ENCODE measurements at places on chromosomes 3 and 15.
A peak's percentile ranks its signal among the peaks of the same experiment; 100 is the strongest.

GRCh38 chr3:44554626-44555592 lies at the start of gene ZKSCAN7:
Gene ZKSCAN7 (plus strand): TSS chr3:44555193. CDS start chr3:44557048, 1,855 bp downstream.
- DNase-seq, result peak; percentile 9

DNA sequence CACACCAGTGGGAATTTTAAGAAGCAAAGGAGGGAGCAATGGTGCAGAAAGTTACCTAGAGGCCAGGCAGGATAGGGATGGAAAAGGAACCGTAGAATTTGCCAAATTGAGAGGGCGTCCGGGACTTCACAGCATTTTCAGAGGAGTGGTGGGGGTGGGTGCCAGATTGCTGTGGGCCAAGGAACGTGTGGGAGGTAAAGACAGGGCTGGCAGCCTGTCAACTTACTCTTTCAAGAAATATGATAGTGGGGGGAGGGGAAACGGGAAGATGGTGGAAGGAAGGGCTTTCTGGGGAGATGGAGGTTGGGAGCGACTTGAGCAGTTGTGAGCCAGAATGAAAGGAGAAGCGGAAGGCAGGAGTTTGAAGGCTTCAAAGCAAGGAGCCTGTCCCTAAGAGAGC lies 1.4 kb upstream of the SLC6A11 start:
- no peak for DNase-seq

DNA sequence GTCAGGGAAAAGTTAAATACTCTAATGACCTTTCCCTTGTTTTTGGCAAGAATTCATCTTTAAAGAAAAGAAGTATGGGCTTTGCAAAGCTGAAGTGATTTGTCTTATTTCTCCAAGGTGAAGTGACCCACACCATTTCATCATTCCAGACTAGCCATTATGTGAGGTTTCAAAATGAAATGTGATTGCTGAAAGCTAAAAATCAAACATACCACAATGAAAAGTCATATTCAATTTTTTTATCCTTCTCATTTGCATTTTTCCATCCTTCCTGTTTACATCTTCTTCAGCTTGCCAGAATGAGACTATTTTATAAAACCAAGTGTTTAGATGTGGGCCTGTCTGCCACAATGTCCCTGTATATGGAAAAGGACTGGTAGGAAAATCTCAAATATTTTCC lies 142.3 kb upstream of the STRIT1 start:
- no peak for DNase-seq

DNA sequence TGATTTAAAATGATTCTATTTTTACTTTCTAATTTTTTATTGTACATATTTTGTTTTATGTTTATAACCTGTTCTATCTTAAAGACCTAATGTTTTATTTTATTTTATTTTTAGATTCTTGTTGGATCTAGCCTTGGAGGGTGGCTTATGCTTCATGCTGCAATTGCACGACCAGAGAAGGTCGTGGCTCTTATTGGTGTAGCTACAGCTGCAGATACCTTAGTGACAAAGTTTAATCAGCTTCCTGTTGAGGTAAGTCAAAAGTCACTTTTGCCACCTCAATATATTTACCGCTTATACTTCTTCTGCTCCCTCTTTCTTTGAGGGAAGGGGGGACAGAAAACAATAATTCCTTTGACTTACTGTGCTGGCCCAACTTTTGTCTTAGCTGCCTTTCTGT lies 8.0 kb downstream of the ABHD10 start:
- no peak for DNase-seq

DNA sequence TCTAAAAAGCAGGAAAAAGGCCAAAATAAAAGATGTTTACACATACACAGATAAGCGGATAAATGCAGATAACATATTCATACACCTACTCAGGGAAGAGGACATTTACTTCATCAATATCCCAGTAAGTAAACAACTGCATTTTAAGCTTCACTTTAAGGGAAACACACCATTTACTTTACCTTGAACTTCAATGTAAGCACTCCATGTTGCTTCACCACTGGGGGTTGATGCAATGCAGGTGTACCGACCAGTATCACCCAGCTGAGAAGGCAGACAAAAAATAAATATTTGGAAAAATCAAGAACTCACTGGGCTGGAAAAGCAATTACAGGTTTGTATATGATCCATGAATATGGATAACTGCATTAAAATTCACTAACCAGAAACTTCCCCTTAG lies 1099.5 kb downstream of the ROBO1 start:
- no peak for DNase-seq

GRCh38 chr15:88048755-88049154 lies 207.8 kb downstream of the NTRK3 start:
- no peak for DNase-seq

DNA sequence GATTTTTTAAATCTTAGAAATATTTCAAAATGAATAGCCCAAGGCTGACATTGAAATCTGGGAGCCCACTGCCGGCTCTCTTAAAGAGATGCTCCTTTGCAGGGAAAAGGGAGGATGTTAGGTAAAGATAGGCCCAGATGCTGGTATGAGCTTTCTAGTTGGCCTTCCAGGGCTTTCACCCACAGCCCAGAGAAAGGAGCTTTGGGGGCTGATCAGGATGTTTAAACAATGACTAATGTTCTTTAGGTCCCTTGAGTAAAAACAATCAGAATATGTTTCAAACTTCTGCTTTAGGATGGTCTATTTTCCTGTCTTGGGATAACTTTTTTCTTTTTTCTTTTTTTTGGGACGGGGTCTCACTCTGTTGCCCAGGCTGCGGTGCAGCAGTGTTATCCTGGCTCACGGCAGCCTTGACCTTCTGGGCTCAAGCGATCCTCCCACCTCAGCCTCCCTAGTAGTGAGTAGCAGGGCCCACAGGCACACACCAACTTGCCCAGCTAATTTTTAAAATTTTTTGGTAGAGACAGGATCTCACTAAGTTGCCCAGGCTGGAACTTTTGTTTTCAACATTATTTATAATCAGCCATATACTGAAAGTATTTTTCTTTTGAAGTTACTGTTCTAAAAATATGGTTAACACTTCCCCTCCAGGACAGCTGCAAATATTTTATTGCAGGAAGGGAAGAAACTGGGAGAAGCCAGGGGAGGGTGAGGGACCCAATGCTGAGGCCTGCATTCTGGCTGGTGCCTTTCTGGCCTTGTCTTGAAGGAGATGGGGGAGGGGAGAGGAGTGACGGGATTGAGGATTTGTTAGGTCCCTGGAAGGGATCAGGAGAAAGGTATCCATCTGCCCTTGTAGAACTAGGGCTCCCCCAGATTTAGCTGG lies 70.1 kb downstream of the TRAK1 start:
- DNase-seq, result no peak

- DNase-seq, result no peak
Observed at GRCh38 chr15:93748710-93749109, 482.7 kb upstream of the MCTP2 start.

DNA sequence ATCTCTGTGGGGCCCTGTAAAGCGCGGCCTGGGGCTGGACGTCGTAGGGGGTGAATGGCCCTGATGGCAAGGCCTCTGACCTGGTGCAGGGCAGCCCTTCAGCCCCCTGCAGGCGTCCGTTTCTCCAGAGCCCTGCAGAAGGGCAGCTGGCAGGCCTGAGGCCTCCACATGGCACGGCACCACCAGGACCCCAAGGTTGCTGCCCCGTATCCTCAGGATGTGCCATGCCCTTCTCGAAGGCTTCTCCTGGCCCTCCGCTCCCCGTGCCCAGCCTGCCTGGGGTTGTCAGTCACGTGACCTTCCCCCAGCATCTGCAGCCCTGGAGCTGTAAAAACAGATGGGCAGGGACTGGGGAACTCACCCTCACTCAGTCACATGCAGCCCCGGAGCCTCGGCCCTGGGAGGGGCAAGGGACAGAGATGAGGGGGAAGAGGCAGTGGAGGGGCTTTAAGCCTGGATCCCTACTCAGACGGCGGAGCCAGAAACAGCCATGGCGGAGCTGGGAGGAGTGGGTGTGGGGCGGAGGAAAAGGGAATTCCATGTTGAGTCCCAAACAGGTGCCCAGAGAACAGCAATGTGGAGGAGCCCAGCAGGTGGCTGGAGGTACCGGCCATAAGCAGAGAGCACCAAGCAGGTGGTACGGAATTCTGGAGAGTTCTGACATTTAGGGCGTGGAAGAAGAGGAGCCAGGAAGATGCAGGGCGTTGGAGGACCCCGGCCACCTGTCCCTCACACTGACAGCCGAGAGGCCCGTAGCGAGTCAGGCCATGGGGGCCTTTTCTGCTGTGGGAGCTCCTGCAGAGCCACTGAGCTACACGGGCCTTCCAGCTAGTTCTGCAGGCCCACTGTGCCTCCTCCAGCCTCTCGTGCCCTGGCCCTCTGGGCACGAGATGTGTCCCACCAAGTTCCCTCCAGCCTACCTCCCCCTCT lies 193.1 kb downstream of the XXYLT1 start:
- DNase-seq, result no peak

DNA sequence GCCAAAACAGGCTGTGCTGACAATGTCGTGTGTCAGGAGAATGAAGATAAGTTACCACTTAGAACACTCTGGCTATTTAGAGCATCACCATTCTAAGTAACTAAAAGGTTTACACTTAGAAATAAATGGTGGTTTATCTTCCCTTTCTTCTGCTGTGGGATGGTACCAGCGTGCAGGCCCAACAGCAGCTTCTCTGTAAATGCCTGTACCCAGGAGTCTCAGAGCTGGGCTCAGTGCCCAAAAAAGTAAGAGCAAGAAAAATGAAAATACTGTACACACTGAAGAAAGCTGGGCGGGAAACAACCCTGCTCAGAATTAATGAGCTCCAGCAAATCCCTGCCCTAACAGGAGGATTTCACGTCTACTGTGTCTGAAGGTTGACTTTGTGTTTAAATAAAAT lies 206.5 kb downstream of the MFSD1 start:
- no peak for DNase-seq

GRCh38 chr15:78312957-78313356 lies 13.5 kb upstream of the SKIC8 start:
- DNase-seq, result no peak

DNA sequence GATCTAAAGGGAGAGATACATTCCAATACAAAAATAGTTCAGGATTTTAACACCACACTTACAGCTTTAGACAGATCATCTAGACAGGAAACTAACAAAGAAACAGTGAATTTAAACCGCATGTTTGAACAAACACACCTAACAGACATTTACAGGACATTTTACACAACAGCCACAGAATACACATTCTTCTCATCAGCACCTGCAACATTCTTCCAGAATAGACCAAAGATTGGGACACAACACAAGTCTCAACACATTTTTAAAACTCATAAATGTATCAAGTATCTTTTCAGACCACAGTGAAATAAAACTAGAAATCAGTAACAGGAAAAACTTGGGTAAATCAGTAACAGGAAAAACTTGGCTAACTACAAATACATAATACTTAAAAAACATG lies 256.3 kb downstream of the MCTP2 start:
- no peak for DNase-seq
